ENCODE measurements at places on chromosomes 2 and 18.

DNA sequence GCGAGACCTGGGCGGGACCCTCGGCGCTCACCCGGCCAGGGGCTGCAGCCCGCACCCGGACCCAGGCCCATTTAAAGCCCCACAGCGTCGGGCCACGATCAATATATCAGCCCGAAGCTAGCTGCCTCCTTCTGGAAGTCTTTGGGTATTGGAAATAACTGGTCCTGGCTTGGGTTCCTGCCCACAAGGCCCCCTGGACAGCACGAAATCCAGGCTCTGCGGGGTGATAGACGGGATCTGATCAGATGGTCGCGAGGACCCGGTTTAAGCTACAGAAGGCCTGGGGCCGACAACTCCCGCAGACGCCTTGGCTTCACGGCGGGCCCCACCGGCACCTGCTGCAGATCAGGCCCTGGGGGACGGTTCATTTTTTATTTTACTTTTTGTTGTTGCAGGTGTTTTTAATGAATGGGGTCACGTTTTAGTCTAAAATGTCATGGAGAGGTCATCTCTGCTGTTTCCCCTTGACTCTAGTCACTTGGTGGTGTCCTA is 362 bp upstream of the PSTPIP2 start:
- DNase-seq, result no peak

DNA sequence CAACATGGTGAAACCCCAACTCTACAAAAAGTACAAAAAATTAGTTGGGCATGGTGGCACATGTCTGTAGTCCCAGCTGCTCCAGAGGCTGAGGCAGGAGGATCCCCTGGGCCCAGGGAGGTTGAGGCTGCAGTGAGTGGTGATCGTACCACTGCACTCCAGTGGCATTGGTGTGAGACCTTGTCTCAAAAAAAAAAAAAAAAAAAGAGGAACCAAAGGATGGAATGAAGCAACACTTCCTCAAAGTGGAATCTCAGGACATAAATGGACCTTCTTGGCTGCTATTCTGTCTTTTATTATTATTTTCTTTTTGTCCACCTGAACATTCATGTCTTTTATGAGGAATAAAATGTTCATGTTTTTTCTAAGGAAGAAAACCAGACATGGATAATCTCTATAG is 13.7 kb downstream of the GEMIN6 start:
- no peak for DNase-seq

DNA sequence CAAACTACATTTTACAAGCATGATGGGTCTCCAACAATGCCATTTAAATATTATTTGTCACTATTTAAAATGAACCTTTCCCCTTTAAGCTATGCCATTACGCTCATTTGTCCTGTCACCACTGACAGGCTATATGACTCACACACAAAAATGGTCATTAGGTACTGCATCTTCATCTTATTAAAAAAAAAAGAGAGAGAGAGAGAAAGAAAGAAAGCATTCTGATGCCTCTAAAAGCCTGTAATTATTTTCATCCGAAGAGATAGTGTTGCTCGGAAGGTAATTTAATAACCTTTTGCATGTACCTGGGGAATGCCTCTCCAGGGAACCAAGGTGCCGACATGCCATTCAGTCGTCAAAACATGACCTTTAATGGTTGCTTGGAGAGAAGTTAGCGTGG is 226.7 kb downstream of the ARHGAP15 start:
- no peak for DNase-seq

GRCh38 chr2:208713066-208713745 is 306.6 kb downstream of the PTH2R start:
- no peak for DNase-seq

- no peak for DNase-seq
Observed at GRCh38 chr2:7573166-7573825, 656.1 kb downstream of the RNF144A start.

DNA sequence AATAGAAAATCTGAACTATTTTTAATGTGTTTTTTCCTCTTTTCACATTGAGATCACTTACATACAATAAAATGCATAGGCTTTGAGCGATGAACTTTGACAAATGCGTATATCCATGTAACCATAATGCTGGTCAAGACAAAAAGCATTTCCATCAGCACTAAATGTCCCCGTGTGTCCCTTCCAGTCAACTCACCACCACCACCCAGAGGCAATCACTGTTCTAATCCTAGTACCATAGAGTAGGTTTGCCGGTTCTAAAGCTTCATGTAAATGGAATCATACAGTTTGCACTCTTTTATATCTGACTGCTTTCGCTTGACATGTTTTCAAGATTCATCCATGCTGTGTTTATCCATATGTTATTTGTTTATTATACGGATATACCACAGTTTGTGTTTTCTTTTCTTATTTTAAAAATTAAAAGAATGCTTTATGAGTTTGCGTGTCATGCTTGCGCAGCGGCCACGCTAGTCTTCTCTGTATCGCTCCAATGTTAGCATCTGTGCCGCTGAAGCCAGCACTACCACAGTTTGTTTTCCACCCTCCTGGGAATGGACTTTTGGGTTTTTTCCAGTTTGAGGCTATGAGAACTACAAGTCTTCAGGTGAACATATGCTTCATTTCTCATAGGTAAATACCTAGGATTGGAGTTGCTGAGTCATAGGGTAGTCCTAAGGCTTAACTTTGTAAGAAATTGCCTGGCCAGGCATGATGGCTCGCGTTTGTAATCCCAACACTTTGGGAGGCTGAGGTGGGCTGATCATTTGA is 197.5 kb upstream of the CHAC2 start:
- DNase-seq, result no peak

- no peak for DNase-seq
Observed at GRCh38 chr2:25692143-25692542, 18.8 kb upstream of the DTNB start.

DNA sequence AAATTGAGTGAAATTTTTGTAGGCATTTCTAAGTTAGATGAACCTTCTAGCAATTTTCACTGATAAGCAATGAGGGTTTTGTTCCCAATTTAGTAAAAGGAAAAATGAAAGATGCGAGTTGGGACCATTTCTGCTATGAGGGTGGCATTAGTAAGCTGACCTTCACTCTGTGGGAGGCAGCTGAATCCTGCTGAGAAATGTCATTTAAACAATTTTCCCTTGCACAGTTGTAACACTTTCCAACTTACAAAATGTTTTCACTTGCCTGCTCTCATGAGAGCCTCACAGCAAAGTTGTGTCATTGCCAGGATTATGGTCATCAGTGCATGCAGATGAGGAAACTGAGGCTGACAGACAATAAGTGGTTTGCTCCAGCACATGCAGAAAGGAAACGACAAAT is 527.7 kb downstream of the TNS1 start:
- no peak for DNase-seq

DNA sequence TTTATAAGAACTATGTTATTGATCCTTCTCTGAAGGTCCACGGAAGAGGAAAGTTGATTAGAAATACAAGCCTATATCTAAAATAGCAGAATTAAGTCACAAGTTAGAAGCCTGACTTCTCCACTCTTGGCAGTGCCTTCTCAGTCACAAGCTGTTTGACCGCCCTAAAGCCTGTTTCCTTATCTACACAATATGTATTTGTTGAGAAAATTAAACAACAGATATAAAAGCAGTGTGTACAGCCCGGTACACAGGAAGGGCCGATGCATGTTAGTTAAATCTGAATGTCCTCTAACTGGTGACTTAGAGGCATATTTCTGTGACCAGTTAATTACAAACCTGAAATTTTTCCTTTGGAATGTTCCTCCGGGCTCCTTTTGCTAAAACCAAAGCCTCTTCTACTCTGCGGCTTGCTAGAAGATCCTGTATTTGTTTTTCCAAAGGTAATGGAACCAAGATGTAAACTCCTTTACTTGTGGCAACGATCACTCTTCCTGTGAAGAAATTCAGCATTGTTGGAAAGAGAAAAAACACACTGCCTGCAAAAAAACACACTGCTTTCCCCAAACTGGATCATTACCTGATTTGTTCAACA is 33.4 kb downstream of the TGFBRAP1 start:
- no peak for DNase-seq

GRCh38 chr18:45241982-45242565 is 373.2 kb upstream of the SLC14A2 start:
- DNase-seq, result no peak

DNA sequence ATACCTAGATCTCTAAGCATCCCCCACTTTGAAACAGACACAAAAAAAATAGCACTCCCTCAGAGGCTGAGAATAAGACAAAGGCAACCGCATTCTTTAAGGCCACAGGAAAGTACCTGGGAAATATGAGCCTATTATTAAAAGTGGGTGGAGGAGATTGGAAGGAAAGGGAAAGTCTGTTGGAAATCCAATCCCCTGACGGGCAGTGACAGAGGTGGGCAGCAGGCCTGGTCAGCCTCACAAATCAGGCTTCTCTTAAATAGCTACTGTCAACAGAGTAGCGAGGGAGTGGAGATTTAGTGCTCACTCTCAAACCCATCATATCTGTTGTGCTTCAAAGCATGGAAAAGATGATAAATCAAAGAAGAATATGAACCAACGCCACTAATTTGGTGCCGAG is 324.4 kb downstream of the ALK start:
- no peak for DNase-seq

DNA sequence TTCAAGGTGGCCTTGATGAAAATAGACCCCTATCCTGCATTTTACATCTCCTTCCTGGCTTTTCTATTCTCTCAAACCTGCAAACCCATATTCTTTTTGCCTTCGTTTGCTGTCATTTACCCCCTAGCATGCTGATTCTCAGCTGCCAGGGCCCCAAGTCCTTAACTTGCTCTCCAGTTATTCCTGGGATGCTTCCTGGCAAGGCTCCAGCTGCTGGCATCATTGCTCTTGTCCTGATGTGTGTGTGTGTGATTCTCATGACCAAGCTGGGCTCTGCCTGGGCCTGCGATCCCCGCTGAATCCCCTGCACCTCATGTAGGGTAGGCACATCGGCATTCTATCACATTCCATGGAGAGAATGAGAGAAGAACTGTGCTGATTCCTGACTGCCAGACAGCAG is 11.9 kb downstream of the NPAS2 start:
- no peak for DNase-seq

- DNase-seq, result no peak
Observed at GRCh38 chr18:54238173-54238936, 13.9 kb upstream of the MBD2 start.

GRCh38 chr18:77648411-77648810 is 398.8 kb downstream of the GALR1 start:
- no peak for DNase-seq

- DNase-seq, result no peak
Observed at GRCh38 chr18:22674272-22674671, 256.6 kb upstream of the CTAGE1 start.

DNA sequence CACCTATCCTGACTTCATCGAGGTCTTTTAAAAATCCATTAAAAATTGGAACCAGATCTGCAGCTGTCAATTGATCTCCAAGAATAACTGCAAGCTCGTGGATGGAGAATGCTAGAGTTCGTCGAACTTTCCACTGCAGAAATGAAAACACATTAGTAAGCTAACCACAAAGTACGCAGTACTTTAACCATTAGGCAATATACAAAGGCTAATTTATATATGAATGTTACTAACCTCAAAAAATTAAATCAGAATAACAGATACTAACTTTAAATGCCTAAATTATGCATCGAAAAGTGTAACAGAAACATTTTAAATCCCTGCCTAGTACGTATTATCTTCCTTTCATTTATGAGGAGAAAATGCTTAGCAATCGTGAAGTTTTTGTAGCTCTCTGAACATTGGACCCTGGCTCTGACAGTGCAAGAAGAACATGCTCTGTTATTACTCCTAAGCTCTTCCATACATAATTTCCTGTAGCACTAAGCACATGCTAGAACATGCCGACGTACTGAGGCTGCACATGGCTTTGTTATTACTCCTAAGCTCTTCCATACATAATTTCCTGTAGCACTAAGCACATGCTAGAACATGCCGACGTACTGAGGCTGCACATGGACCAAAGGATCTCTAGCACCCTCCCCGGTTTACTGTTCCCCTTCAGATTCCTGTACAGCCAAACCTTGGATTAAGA is 57.0 kb downstream of the PPP4R1 start:
- DNase-seq, result no peak

- no peak for DNase-seq
Observed at GRCh38 chr2:240136671-240137292, 677 bp upstream of the COPS9 start.

GRCh38 chr2:120729406-120730399 is 6.0 kb upstream of the GLI2 start:
- no peak for DNase-seq

GRCh38 chr18:27661320-27662018 is 476.4 kb upstream of the CHST9 start:
- DNase-seq, result no peak

DNA sequence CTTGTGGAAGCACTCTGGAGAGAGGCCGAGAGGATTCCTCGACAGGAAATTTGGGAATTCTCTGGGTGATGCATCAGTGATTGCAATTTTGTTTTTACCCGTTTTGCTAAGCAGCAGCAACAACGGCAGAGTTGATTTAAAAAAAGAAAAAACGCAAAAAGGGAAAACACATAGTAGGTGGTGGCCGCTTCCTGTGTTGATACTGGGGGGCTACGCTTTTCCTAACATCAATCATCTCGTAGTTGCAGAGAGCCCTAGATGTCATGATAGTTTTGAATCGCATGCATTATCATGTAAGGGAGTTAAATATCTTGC is 271 bp upstream of the RBM43 start:
- DNase-seq, result no peak

- no peak for DNase-seq
Observed at GRCh38 chr18:63157293-63158011, 162.1 kb downstream of the BCL2 start.

GRCh38 chr2:217362286-217362685 is 502.4 kb upstream of the TNP1 start:
- DNase-seq, result no peak

GRCh38 chr2:26701596-26701995 is 9.1 kb downstream of the KCNK3 start:
- DNase-seq, result no peak

All from activated T-helper 1 cell treated with Interleukin-2 at 50 U/mL for 16 hours (primary cell).